Hepatocyte (in vitro differentiated cells): ENCODE measurements at places on chromosomes 2 and 18. TPM values are rescaled to one million over a fixed set of nuclear protein-coding genes. Genes with fewer than 3 reads are reported as not detected.

EVX2 gene
- 1.3 and 1.7 TPM in 2 replicates for polyA plus RNA-seq

MRO gene
- 1.2 and 1.3 TPM in 2 replicates for polyA plus RNA-seq

HOXD13 gene
- polyA plus RNA-seq = 19.3 and 24.7 TPM in 2 replicates

CELF4 gene
- 2.4 and 2.9 TPM in 2 replicates for polyA plus RNA-seq

DNA sequence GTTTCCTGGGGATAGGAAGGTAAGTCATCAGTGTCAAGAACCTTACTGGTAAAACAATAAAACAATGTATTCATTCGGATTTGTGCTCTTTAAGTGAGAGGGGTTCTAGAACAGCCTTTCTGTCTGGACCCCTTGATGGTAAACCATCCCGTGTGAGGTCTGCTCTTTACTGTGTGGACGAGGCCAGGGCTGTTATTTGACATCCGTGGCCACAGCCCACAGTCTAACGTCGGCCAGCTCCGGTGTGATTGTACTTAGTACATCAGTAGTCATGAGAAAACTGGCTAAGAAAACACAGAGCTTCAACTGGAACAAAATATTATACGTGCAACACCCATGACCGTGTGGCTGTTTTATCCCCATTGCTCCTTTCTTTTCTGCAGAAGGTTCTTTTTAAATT lies 62.0 kb downstream of the SLC35F5 start:
- no peak for DNase-seq

DNA sequence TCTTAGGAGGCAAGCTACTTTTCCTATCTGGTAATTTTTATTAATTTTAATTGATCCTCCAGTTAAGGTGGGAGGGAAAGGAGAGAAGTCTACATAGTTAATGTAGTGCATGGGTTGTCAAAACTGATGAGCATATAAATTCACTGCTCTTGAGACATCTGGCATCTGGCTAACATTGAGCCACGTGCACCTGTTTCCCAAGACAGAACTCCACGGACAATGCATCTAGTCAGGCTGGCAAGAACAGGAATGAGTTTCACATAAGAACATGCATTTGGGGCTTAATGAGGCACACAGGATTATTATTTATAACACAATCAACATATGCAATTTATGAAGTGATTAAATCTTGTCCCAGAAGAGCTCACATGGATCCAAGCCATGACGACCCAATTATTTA lies 16.2 kb upstream of the RAB1A start:
- no peak for DNase-seq

DNA sequence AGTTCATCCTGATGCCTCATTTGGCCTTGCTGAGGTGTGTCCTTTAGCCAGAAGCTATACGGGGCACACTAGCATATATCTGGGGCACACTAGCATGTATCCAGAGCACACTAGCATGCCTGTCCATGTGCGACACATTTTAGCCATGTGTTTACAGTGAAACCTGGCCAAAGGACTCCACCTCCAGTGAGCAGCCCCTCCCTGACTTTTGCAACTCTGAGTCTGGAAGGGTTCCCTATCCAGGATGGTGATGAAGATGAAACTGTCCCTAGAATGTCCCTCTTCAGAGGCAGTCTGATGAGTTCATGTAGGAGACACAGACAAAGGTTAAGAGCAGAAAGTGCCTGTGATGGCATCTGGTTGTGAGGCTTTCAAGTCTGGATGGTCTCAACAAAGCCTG lies 61.4 kb upstream of the LGALSL start:
- DNase-seq = no peak

DNA sequence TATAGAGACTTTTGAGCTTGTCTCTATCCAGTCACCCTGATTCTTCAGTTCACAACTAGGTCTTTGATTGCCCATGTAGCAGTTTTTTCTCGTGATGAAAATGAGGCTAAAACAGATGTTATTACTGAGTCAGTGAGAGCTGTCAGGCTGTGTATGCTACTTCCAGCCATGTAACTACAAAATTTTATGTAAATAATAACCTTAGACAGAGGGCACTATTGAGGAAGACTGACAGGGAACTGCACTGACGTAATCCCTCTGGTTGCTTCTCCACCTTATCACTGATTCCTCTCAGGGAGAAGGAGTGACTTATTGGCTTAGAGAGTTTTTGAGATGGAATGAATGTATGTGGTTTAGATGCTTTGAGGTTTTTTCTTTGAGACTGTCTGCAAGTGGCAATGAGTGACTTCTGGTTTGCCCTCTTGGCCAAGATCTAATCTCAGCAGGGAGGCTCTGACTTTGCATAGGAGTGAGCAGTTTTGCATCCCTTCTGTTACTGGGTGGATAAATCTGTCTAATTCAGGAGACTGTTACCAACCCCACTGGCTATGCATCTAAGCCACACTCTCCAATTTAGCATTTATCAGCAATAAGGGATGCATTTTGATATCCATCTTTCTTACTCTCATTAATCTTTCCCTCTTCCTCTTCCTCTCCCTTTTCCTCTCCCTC lies 555.2 kb upstream of the FANCL start:
- no peak for DNase-seq
